ENCODE measurements at places on chromosomes 11 and 22. TPM values are rescaled to one million over a fixed set of nuclear protein-coding genes. Genes with fewer than 3 reads are reported as not detected.

DNA sequence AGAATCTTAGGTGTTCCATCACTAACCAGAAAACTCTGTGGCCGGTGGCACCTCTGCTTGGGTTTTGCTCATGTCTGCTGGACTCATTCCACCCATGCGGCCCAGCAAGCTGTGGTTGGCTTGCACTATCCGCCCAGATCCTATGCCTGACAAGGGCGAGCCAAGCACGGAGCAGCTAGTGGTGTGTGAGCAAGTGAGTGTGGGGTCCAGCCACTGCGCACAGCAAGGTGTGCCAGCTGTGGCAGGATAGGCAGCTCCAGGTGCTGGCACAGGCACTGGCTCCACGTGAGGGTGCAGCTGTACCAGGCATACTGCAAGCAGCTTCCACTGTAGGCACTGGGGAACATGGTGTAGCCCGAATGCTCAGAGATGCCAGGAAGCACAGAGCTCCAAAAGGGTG lies 813.7 kb upstream of the CNTN5 start:
- H3K27ac ChIP-seq, result no peak overlapping the region
- no peaks in the 10 kb centered on the region for H3K4me1 ChIP-seq
- no peak overlapping the region for H3K4me3 ChIP-seq
- H3K36me3 ChIP-seq, result no peaks in the 10 kb centered on the region
- DNase-seq, result no peak
- no peaks in the 10 kb centered on the region for H3K27me3 ChIP-seq

DNA sequence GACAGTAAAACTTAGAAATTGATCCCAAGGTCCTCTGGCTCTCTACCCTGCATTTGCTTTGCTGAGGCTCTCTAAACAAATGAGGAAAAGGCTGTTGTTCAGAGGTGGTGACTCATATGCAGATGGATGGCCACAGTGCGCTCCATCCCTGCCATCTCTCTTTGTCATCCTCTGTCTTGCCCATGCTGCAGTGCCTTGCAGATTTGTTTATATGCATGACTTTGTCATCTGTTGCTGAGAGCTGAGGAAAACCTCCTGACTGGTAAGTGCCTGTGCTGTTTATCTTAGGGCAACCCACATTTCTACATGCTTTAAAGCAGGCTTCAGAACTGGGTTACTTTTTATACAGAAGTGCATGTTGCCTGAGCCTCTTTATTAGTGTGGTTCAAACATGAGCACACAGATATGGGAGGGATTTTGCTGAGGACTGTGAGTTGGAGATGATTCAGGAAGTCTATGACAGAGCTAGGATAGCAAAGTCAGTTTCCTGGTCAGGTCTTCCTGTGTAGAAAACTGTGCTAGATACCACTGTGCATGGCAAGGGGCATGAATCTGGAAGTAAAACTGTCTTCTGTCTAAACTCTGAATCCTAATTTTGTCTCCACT lies 57.4 kb downstream of the JAM3 start:
- no peak overlapping the region for H3K4me3 ChIP-seq
- peaks cover 30% of the 10 kb centered on the region for H3K27me3 ChIP-seq
- DNase-seq, result peak; percentile 33

GRCh38 chr11:98720951-98721350 lies 299.8 kb upstream of the CNTN5 start:
- no peak overlapping the region for H3K27ac ChIP-seq
- DNase-seq, result no peak
- H3K4me3 ChIP-seq, result no peak overlapping the region
- H3K4me1 ChIP-seq, result no peaks in the 10 kb centered on the region

GRCh38 chr11:102874852-102875251 lies at the start of gene MMP12:
MMP12 (minus strand) TSS chr11:102874982; CDS start chr11:102874937, 45 bp downstream.
- DNase-seq, result no peak
- H3K36me3 ChIP-seq, result no peaks in the 10 kb centered on the region
- H3K4me1 ChIP-seq, result no peaks in the 10 kb centered on the region
- peaks cover 3% of the 10 kb centered on the region for H3K27me3 ChIP-seq
- H3K4me3 ChIP-seq, result no peak within 1 kb of the TSS

GRCh38 chr22:19807161-19807913 lies 46.8 kb downstream of the TBX1 start:
- no peak overlapping the region for H3K27ac ChIP-seq
- H3K4me1 ChIP-seq, result no peaks in the 10 kb centered on the region
- H3K27me3 ChIP-seq, result no peaks in the 10 kb centered on the region
- DNase-seq, result no peak
- no peak overlapping the region for H3K4me3 ChIP-seq

DNA sequence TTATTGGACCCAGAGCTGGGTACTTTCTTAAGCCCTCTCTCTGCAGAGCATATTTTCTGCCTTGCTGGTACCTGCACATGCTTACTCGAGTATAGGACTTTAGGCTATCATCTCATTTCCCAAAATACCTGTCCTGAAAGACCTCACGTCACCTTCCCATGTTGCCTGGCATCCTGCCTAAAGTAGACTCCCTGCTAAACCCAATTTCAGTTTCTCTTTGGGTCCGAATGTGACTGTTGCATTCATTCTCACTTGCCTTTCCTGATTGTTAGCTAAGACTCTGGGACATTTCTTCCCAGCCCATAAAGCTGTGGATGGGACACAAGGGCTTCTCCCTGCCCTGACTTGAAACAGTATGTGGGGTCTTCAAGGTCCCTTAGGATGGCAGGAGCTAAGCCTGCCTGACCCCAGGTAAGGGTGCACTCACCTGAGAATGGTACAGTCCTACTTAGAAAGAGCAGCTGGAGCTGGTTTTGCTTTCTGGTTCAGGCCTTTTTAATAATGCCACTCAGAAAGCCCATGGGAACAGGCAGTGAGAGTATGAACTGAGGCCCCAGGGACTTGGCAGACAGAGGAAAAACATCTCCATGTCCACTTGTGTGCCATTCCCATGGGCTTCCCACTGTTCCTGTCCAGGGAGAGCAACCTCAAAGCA lies 12.9 kb downstream of the OR51E2 start:
- H3K27me3 ChIP-seq, result no peaks in the 10 kb centered on the region
- DNase-seq, result no peak
- H3K4me3 ChIP-seq, result no peak overlapping the region
- no peaks in the 10 kb centered on the region for H3K36me3 ChIP-seq
- no peak overlapping the region for H3K27ac ChIP-seq

DNA sequence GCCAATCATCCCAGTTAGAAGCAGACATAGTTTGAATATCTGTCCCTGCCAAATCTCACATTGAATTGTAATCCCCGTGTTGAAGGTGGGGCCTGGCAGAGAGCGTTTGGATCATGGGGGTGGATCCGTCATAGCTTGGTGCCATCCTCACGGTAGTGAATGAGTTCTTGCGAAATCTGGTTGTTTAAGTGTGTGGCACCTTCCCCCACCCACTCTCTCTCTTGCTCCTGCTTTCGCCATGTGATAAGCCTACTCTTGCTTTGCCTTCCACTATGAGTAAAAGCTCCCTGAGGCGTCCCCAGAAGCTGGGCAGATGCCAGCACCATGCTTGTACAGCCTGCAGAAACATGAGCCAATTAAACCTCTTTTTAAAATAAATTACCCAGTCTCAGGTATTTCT lies 5.0 kb upstream of the CCDC81 start:
- H3K27me3 ChIP-seq, result peaks cover 6% of the 10 kb centered on the region
- H3K36me3 ChIP-seq, result no peaks in the 10 kb centered on the region
- peaks cover 3% of the 10 kb centered on the region for H3K4me1 ChIP-seq
- no peak for DNase-seq
- no peak overlapping the region for H3K4me3 ChIP-seq

DNA sequence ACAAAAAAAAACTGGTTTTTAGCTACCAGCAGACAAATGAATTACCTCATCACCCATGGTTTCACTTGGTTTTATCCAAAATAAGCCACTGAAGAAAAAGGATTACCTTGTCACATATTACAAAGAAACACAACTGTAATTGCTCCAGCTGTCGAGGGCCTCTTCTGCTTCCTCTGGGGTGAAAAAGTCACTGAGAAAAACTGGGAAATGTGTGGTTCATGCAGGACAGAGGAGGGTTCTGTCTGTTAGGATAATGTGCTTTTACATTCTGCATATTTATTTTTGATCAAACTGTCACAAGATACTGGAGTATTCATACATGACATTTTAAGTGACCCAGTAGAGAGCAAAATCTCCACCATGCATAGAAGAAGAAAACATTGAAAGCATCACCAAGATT lies 211.7 kb downstream of the NAV2 start:
- H3K36me3 ChIP-seq, result no peaks in the 10 kb centered on the region
- H3K27ac ChIP-seq, result no peak overlapping the region
- no peak for DNase-seq
- H3K27me3 ChIP-seq, result peaks cover 7% of the 10 kb centered on the region

- no peak for DNase-seq
- no peak overlapping the region for H3K27ac ChIP-seq
- H3K27me3 ChIP-seq, result no peaks in the 10 kb centered on the region
- no peak overlapping the region for H3K4me3 ChIP-seq
- no peaks in the 10 kb centered on the region for H3K36me3 ChIP-seq
- peaks cover 19% of the 10 kb centered on the region for H3K4me1 ChIP-seq
Measured at GRCh38 chr11:69037074-69037473, 11.7 kb upstream of the TPCN2 start.

GRCh38 chr11:108565653-108566052 lies 27.9 kb downstream of the EXPH5 start:
- DNase-seq, result no peak
- no peak overlapping the region for H3K4me3 ChIP-seq

Gene F2
- total RNA-seq, result not detected

Gene SYNGR1
- total RNA-seq, result 3.8 TPM

Gene FADS2
- 131 TPM for total RNA-seq

Gene TSGA10IP
- not detected for total RNA-seq
